Stimulated activated CD8-positive, alpha-beta memory T cell treated with anti-CD3 and anti-CD28 coated beads, Interleukin-4, amount 100 ng/mL, for 1 hour (primary cell): ENCODE measurements at places on chromosomes 16 and 17.

GRCh38 chr17:50155115-50155819, 4.8 kb upstream of the PPP1R9B start:
- DNase-seq: no peak

DNA sequence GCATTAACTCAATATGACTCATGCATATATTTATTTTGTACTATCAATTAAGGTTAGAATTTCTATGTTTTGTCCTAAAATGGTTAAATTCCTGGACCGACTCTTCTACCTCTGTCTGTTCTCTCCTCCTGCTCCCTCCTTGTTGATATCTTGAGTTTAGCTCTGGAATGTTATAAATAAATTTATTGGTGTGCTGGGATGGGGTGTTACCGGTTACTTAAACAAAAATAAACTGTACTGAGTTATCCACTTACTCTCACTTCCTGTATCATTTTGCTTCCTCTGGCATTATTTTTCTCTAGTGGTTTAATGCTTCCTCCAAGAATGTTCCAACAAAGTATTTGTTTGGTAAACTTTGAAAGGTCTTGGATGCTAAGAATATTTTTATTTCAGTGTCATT, 120.1 kb downstream of the ABCA8 start:
- DNase-seq: no peak

DNA sequence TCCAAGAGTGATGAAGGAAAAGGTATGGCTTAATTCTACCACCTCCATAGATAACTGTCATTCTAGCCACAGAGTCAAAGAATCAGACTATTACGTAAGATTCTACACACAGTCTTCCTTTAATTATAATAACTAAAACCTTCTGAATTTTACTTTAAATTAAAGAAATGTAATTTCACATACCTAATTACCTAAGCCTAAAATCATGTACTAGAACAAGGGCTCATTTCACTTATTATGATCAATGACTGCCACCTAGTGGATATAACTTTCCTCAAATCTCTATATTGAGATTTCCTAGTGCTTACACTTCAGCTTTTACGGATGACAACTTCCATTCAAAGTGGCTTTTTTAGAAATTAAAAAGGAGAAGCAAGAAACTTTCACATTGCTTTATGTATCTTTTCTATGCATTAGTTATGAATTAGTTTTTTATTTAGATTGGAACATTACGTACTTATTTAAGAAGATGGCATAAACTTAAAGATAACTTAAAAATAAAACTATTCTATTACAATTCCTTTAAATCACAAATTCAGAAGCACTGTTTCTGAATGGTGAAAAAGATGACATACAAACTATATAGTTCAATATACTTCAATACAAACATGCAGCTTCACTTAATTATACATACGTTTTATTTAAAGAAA, 18.2 kb upstream of the ABCA10 start:
- DNase-seq: no peak

GRCh38 chr17:44118427-44119050, 4.9 kb downstream of the HDAC5 start:
- DNase-seq: no peak

GRCh38 chr16:25093208-25094061, 18.1 kb upstream of the LCMT1 start:
- no peak for DNase-seq

- no peak for DNase-seq
Measured at GRCh38 chr16:80449392-80449791, 91.4 kb upstream of the DYNLRB2 start.

GRCh38 chr16:16940351-16940750, 530.4 kb downstream of the XYLT1 start:
- no peak for DNase-seq
